ENCODE measurements at places on chromosomes 1 and 21.

GRCh38 chr1:36516372-36517010 is 33.8 kb upstream of the CSF3R start:
- no peak overlapping the region for H3K27ac ChIP-seq
- no peaks in the 10 kb centered on the region for H3K4me1 ChIP-seq
- H3K4me3 ChIP-seq = no peak overlapping the region

DNA sequence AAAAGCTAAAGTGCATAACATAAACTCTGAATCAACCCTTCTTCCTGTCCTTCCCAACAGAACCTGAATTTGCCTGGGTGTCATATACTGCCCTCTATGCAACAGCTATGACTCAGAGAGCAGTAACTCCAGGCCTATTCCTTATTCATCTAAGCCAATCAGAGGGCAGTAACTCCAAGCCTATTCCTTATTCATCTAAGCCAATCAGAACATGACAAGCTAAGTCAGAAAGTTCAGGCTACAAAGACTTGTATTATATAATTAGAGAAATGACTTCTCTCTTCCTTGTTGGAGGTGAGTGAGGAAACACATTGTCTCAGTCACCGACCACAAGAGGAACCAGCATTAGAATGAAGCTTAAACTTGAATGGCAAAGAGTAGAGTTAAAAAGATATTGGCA is 26.2 kb upstream of the TADA1 start:
- no peaks in the 10 kb centered on the region for H3K4me1 ChIP-seq
- H3K36me3 ChIP-seq = no peaks in the 10 kb centered on the region
- H3K27ac ChIP-seq = no peak overlapping the region

DNA sequence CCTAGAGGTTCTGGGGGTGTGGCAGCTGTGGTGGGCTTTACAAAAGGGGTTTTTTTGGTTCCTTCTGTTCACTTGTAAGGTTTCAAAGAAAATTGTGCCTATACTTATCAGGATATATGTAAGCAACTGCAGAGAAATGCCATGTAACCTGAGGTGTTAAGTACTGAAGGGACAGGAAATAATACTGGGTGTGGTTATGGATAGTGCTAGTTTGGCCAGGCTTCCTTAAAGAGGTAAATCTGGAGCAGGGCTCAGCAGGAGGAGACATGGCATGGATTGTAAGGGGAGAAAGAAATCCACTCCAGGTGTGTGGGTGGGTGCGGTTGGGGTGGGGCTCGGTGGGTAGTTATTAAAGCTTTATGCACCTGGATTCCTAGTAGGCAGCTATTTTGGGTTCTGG is 28.3 kb downstream of the KIRREL1 start:
- H3K27me3 ChIP-seq = no peaks in the 10 kb centered on the region
- no peak overlapping the region for H3K27ac ChIP-seq
- H3K36me3 ChIP-seq = no peaks in the 10 kb centered on the region
- peaks cover 9% of the 10 kb centered on the region for H3K4me1 ChIP-seq
- no peak overlapping the region for H3K4me3 ChIP-seq

GRCh38 chr1:21914880-21915640 is 22.1 kb downstream of the HSPG2 start:
- DNase-seq = no peak
- no peak overlapping the region for H3K4me3 ChIP-seq
- 0 out of 2 replicates have a peak, but pooled peaks cover 2% of the 10 kb centered on the region for H3K36me3 ChIP-seq
- no peaks in the 10 kb centered on the region for H3K27me3 ChIP-seq
- no peak overlapping the region for H3K27ac ChIP-seq

DNA sequence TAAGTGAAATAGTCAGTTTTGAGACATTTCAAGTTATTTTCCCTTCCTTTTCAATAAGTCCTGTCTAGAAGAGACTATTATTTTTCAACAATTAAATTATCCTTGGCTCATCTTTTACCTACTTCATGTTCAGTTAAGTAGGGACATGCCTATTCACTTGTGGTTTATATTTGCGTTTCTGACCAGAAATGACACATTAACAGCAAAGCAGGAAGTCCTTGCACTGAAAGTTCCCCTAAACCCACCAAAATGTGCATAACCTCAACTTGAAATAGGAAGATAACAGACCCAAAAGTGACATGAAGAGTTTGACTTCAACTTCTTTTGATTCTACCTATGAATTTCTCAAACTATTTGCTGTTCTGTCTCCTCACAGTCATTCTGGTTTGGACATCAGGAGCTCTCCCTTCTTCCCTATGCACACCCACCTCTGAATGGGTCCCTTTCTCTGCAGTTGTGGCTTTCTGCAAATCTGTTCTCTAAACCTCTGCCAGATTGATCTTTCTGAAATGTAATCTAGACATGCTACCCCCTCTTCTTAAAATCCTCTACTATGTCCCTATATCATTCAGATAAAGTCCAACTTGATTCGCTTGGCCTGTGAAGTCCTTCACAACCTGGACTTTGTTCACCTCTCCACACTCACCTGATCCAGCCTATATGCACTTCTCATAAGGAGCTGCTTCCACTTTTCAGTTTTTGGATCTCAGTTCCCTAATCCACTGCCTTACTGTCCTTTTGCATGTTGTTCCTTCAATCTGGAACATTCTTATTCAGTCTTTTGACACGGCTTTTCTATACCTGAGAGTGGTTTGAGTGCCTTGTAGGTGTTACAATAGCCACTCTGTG is 661.5 kb upstream of the ADGRL4 start:
- no peak overlapping the region for H3K27ac ChIP-seq
- no peak overlapping the region for H3K4me3 ChIP-seq
- no peaks in the 10 kb centered on the region for H3K4me1 ChIP-seq
- no peak for DNase-seq
- no peaks in the 10 kb centered on the region for H3K36me3 ChIP-seq

DNA sequence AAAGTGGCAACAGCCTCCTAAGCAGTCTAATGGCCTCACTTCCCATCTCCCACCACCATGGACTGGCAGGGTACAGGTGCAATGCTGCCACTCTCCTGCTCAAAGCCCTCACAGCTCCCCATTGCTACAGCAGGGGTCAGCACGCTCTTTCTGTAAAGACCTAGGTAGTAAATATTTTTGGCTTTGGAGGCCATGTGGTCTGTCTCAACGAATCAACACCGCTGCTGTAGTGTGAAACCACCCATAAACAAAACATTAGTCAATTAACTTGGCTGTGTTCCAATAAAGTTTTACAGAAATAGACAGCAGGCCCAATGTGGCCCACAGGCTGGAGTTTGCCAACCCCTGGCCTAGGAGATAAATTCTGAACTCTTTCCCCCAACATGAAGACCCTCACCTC is 44.6 kb upstream of the TMEM125 start:
- no peaks in the 10 kb centered on the region for H3K36me3 ChIP-seq
- DNase-seq = no peak
- H3K27me3 ChIP-seq = no peaks in the 10 kb centered on the region
- no peak overlapping the region for H3K4me3 ChIP-seq

DNA sequence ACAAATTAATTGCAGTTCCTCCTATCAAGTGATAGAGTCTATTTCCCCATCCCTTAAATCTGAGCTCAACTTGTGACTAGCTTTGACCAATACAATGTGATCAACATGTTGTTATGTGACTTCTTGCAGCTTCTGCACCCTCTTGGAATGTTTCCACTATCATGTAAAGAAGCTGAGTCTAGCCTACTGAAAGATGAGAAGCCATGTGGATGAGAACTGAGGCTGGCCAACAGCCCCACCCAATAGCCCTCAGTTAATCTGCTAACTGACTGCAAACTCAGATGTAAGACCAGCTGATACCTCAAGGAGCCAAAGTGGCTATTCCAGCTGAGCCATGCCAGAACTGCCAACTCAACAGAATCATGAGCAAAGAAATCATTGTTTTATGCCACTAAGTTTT is 44.0 kb downstream of the LYST start:
- no peak for DNase-seq
- H3K27me3 ChIP-seq = no peaks in the 10 kb centered on the region
- H3K36me3 ChIP-seq = no peaks in the 10 kb centered on the region
- H3K27ac ChIP-seq = no peak overlapping the region
- no peak overlapping the region for H3K4me3 ChIP-seq

GRCh38 chr1:36948147-36948546 is 86.2 kb downstream of the GRIK3 start:
- no peak for DNase-seq
- H3K27ac ChIP-seq = no peak overlapping the region
- no peaks in the 10 kb centered on the region for H3K27me3 ChIP-seq
- no peaks in the 10 kb centered on the region for H3K36me3 ChIP-seq
- peaks cover 4% of the 10 kb centered on the region for H3K4me1 ChIP-seq

GRCh38 chr1:24092979-24093378 is 19.0 kb downstream of the MYOM3 start:
- no peak overlapping the region for H3K4me3 ChIP-seq
- peaks cover 2% of the 10 kb centered on the region for H3K4me1 ChIP-seq
- H3K27me3 ChIP-seq = no peaks in the 10 kb centered on the region
- no peak overlapping the region for H3K27ac ChIP-seq
- no peaks in the 10 kb centered on the region for H3K36me3 ChIP-seq
- DNase-seq = no peak

- no peaks in the 10 kb centered on the region for H3K27me3 ChIP-seq
- DNase-seq = no peak
- no peak overlapping the region for H3K4me3 ChIP-seq
- no peak overlapping the region for H3K27ac ChIP-seq
- no peaks in the 10 kb centered on the region for H3K36me3 ChIP-seq
Observed at GRCh38 chr1:50328552-50328951, 94.7 kb downstream of the DMRTA2 start.

DNA sequence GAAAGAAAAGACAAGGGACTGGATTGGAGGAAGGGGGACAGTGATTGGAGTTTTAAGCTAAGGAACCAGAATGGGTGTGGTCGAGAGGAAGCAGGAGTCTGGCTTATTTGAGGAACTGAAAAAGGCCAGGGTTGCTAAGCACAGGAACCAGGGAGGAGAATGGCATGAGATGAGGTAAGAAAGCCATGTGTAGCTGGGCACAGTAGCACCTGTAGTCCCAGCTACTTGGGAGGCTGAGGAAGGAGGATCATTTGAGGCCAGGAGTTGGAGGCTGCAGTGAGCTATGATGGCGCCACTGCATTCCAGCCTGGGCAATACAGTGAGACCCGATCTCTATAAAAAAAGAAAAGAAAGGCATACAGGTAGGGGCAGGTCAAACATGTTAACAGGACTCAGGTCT is 8.1 kb upstream of the KHDRBS1 start:
- no peak overlapping the region for H3K27ac ChIP-seq
- DNase-seq = no peak
- H3K36me3 ChIP-seq = no peaks in the 10 kb centered on the region
- H3K4me1 ChIP-seq = peaks cover 5% of the 10 kb centered on the region
- no peak overlapping the region for H3K4me3 ChIP-seq
- no peaks in the 10 kb centered on the region for H3K27me3 ChIP-seq

DNA sequence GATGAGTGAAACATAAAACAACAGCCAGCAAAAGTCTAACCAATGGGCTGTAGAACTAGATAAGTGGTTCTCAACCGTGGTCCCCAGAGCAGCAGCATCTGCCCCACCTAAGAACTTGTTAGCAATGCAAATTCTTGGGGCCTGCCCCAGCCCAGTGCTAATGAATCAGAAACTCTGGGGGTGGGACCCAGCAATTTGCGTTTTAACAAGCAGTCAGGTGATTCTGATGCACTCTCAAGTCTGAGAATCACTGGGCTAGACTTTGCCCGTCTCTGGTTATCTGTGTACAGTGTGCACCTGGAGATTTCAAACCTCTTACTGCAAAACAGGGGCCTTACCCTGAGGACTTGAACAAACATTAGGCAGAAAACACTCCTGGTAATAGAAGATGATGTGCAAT is 66.5 kb downstream of the PLXNA2 start:
- H3K27me3 ChIP-seq = no peaks in the 10 kb centered on the region
- peaks cover 10% of the 10 kb centered on the region for H3K4me1 ChIP-seq
- H3K27ac ChIP-seq = no peak overlapping the region
- no peak overlapping the region for H3K4me3 ChIP-seq

DNA sequence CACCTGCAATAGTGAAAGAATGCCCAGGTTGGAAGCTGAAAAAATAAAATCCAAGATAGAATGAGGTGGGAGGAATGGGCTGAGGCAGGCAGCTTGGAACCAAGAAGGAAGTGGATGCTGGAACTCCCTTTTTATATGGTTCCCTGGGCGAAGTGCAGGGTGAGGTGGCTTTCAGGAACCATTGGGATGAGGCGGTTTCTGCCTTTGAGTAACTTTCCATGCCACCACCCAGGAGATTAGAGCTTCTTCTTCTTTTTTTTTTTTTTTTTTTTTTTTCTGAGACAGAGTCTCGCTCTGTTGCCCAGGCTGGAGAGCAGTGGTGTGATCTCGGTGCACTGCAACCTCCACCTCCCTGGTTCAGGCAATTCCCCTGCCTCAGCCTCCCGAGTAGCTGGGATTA is 17.8 kb upstream of the MRPS6 start:
- H3K4me3 ChIP-seq = no peak overlapping the region
- no peaks in the 10 kb centered on the region for H3K27me3 ChIP-seq
- H3K36me3 ChIP-seq = no peaks in the 10 kb centered on the region
- DNase-seq = no peak
- no peak overlapping the region for H3K27ac ChIP-seq

GRCh38 chr1:118155106-118155505 is 29.9 kb downstream of the SPAG17 start:
- no peak overlapping the region for H3K27ac ChIP-seq
- H3K4me1 ChIP-seq = no peaks in the 10 kb centered on the region
- no peak for DNase-seq
- H3K36me3 ChIP-seq = no peaks in the 10 kb centered on the region
- H3K4me3 ChIP-seq = no peak overlapping the region

DNA sequence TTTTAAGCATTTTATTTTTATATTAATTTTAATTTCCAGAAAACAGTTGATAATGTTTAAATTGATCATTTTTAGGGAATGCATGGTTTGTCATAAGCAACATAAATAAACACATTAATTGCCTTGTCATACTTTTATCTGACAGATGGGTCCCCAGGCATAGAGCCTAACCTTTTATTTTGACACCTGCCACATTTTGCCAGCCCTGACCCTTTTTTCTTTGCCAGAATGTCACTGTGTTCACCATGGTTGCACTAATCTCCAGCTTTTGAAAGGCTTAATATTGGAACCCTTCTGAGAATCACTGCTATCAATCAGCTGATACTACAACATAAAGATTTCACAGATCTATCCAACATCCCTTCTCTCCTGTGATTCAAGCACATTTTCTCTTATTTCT is 56.0 kb upstream of the DPYD start:
- no peaks in the 10 kb centered on the region for H3K4me1 ChIP-seq
- H3K4me3 ChIP-seq = no peak overlapping the region
- no peaks in the 10 kb centered on the region for H3K27me3 ChIP-seq
- H3K27ac ChIP-seq = no peak overlapping the region

DNA sequence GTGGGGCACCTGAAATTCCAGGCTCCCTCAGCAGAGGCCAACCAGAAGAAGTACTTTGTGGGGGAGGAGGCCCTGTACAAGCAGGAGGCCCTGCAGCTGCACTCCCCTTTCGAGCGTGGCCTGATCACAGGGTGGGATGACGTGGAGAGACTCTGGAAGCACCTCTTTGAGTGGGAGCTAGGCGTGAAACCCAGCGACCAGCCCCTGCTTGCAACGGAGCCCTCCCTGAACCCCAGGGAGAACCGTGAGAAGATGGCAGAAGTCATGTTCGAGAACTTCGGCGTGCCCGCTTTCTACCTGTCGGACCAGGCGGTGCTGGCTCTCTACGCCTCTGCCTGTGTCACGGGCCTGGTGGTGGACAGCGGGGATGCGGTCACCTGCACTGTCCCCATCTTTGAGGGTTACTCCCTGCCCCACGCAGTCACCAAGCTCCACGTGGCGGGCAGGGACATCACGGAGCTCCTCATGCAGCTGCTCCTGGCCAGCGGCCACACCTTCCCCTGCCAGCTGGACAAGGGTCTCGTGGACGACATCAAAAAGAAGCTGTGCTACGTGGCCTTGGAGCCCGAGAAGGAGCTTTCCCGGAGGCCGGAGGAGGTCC is 634 bp downstream of the ACTRT2 start:
- H3K4me3 ChIP-seq = no peak overlapping the region
- no peaks in the 10 kb centered on the region for H3K27me3 ChIP-seq
- H3K27ac ChIP-seq = no peak overlapping the region
- H3K36me3 ChIP-seq = no peaks in the 10 kb centered on the region
- no peaks in the 10 kb centered on the region for H3K4me1 ChIP-seq
- no peak for DNase-seq
